ENCODE measurements at places on chromosomes 11 and 22. TPM values are rescaled to one million over a fixed set of nuclear protein-coding genes. Genes with fewer than 3 reads are reported as not detected.

DNA sequence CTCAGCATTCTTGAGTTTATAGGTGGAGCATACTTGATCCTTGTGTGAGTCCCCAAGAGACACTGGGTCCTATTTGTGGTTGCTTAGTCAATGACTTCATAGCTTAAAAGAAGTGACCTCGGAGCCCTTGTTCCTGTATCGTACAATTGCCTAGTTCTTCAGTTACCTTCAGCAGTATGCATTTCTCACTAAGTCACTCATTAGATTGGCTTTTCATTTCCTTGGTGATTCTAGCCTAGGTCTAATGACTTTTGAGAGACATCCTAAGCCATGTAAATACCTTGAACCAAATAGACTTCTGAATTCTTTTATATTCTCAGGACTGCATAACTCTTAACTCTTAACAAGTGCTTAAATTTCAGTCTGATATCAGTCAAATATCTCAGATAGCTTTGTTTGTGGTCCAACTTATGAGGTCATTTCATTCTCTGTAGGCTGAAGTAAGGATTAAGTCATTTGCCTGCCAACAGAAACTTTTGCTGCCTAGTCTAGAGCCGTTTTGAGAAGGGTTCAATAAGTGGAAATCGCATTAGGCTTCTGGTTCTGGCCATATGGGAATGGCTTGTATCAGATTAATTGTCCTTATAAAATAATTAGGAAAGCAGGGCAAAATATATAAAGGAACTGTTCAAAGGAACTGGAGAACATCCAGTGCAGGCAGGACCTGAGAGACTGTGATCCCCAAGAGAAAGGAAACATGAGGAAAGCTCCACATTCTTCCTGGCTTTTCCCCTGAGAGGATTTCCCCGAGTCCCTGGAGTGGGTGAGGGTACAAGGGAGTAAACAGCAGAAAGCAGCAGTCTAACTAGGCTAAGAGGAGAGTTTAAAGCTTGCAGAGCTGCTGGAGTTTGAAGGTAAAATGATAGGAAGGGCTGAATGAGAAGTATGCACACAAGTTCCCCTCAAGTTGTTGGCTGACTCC lies 39.9 kb downstream of the TRAF6 start:
- no peak overlapping the region for H3K27ac ChIP-seq
- DNase-seq: no peak
- H3K4me3 ChIP-seq: no peak overlapping the region
- H3K36me3 ChIP-seq: no peaks in the 10 kb centered on the region
- no peaks in the 10 kb centered on the region for H3K4me1 ChIP-seq
- no peaks in the 10 kb centered on the region for H3K27me3 ChIP-seq

DNA sequence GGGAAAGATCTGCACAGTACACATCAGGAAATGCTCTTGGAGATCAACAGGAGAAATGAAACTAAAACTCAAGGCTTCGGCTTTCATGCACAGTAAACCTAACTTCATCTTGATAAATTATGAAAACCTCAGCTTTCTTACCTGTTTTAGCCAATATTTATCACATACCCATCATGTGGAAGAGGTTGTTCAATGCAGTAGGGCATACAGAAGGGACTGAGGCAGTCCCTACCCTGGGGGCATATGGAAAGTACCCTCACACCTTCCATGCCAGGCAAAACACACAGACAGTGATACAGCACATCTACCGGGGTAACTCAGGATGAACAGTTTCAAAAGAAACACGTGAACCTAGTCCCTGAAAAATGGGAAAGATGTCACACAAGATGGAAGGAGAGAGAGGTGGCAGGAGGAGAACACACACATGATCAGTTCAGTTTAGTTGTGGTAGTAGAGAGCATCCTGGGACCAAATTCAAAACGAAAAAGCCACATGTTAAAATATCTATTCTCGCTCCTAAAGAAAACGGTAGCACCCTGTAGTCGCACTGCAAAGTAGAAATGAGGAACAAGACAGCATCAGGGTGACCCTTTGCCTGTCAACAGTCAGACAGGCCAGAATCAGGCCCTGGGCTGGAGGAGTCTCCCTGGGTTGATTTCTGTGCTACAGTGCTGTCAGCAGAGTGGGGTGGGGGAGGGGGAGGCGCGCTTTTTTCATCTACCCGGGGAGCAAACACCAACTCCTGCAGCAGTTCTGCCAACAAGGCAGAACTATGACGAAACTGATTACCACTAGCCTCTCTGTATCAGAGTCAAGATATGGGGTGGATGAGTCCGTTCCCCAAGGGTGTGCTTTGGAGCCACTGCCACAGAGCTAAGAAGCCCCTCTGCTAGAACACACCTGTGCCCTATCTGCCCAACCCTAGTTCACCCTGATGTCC lies 1.3 kb downstream of the HIRA start:
- peak overlapping the region; percentile 86 for H3K27ac ChIP-seq
- peaks cover 6% of the 10 kb centered on the region for H3K36me3 ChIP-seq
- no peak for DNase-seq
- peaks cover 22% of the 10 kb centered on the region for H3K4me1 ChIP-seq
- H3K4me3 ChIP-seq: peak overlapping the region; percentile 83
- H3K27me3 ChIP-seq: no peaks in the 10 kb centered on the region

DNA sequence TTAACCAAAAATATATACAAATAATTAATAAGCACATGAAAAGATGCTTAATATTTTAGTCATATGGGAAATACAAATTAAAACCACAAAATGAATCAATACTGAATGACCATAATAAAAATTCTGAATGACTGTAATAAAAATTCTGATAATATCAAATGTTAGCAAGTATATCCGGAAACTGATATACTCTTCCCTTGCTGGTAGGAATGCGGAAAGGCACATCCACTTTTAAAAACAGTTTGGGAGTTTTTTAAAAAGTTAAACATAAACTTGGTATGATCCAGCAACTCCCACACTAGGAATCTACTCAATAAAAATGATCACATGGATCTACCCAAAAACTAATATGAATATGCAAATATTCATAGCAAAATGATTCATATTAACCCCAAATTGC lies 30.8 kb upstream of the GRIA4 start:
- H3K27me3 ChIP-seq: no peaks in the 10 kb centered on the region
- no peak overlapping the region for H3K27ac ChIP-seq
- H3K4me1 ChIP-seq: peaks cover 6% of the 10 kb centered on the region
- no peak overlapping the region for H3K4me3 ChIP-seq
- DNase-seq: no peak

DNA sequence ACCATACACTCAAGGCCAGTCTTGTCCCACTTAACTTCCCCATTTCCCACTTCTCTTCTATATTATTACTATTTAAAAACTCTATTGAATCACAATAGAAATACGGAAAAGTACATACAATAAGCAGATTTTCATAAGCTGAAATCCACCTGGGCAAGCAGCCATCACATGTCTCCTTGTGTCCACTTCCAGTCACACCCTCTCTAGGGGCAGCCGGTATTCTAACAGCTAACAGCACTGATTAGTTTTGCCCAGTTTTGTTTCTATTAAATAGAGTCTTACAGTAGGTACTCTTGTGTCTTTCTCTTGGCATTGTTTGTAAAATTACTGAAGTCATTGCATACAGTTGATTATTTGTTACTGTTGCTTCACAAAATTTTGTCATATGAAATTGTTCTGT lies 37.8 kb downstream of the PPP6R3 start:
- no peak overlapping the region for H3K4me3 ChIP-seq
- H3K27me3 ChIP-seq: no peaks in the 10 kb centered on the region
- peak overlapping the region; percentile 58 for H3K27ac ChIP-seq
- peaks cover 29% of the 10 kb centered on the region for H3K4me1 ChIP-seq

GRM5 gene
- total RNA-seq: 0.35 TPM

Data from mesothelial cell of epicardium (in vitro differentiated cells).